Lung (tissue), 17 donors: ENCODE measurements at places on chromosomes 6 and 20.

DNA sequence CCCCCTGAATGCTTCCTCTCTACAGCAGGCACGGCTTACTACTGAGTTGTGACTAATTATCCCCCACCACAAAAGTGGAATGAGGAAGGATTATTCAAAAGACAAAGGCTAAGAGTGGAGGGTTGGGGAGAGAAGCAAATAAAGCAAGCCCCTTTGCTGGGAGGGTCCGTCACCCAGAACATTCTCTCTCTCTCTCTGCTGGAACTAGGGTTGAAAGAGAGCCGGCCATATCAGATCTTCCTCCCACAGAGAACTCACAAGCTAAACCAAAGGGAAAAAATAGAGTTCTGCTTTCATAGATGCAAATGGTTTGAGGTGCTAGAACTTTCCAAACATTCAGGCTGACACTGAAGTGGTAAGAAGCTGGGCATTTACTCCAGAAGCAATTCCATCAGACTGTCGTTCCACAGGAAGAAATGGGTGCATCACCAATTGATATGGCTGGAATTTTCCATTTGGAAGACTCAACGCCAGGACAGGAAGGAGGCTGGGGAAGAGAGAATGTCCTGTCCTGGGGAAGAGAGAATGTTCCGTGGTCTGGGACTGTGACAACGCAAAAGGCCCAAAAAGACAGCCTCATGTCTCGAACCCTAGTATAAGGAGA lies 7.9 kb downstream of the ZMYND8 start:
- no peak for DNase-seq

- no peak for DNase-seq
Measured at GRCh38 chr6:85058806-85059205, 294.4 kb upstream of the TBX18 start.

GRCh38 chr20:21826976-21827375 lies 121.5 kb downstream of the PAX1 start:
- peak; percentile 27 for DNase-seq

GRCh38 chr6:46983007-46983411 lies 59.1 kb downstream of the ADGRF1 start:
- DNase-seq, result no peak

DNA sequence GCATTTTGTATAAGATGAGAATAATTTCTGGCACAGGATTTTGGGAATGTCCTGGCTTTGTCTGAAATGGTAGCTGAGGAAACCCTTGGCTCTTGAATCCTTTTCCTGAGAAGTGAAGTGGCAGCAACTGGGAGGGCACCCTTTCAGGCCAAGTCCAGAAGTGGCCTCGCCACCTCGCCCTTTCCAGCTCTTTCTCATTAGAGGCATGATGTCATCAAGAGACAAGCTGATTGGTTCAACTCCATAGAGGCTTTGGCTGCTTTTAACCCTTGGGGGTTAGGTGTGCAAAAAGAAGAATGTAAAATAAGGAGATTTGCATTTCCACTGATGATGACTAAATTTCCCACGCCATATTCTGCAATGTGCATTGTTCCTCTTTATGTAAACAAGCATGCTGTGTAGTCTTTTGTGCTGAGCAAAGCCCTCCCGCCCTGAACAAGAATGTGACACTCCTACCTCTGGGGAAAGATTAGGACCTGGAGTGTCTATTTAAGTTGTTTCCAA lies 116.5 kb downstream of the TCP11 start:
- DNase-seq, result peak; percentile 80

DNA sequence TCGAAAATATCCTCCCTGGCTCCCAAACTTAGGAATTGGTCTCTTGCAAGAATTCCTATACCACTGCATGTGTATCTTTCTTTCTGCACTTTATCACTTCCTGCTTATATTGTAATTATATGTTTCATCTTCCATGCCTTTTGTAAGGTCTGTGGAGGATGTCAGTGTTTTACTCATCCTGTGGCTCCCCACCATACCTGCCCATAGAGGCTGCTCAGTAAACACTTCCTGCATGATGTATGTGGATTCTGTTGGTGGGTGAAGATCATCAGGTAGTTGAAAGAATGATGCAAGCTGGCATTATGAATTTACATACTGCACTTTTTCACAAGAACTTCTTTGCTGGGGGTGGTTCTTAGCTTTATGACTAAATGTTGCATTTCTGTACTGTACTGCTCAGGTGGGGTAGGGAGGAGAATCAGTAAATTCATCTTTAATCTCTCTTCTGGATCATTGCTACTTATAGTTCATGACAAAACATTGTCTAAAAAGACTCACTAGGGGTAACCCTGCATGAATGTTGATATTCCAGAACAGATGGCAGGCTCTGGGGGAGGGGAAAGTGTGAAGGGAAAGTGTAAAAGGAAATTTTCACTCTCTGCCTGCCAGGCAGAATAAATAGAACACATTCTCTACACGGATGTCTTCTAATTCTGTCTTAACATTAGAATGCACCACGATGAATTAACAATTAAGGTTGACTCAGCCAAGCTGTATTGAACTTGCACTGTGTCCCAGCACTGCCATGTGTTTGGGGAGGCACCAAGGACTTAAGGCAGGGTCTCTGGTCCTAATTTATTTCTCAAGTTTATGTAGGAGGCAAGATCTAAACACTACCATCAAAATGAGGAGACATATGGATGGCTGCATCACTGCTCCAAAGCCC lies 36.0 kb upstream of the KLHL31 start:
- DNase-seq, result no peak

- DNase-seq, result no peak
Measured at GRCh38 chr6:31131595-31131994, 7.3 kb downstream of the PSORS1C2 start.

DNA sequence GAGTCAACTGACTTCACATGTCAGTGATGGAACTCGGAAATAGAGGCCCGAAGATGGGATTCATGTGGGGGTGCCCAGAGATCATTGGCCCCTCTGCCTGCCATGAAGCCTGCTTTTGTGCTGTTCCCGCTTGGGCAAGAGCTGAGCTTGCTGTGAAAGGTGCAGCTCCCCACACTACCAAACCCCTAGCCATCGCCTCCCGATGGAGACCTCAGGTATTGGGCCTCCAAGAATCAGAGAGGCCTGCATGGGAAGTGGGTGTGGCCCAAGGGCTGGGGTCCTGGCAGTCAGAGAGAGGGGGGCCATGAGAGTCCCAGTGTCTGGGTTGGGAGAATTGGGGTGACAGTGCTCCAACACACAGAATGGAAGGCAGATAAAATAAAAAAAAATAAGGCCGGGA lies 160.9 kb downstream of the SOD2 start:
- no peak for DNase-seq
